ENCODE measurements at places on chromosomes 4 and X.

- peak; percentile 81 for DNase-seq
These were observed 73.9 kb downstream of the IRF2 start for GRCh38 chr4:184400375-184400870.

- DNase-seq, result no peak
These were observed 155.9 kb downstream of the STIM2 start for GRCh38 chr4:27016551-27016950.

- DNase-seq, result no peak
These were observed 93.9 kb upstream of the JADE1 start for GRCh38 chr4:128715616-128716015.

DNA sequence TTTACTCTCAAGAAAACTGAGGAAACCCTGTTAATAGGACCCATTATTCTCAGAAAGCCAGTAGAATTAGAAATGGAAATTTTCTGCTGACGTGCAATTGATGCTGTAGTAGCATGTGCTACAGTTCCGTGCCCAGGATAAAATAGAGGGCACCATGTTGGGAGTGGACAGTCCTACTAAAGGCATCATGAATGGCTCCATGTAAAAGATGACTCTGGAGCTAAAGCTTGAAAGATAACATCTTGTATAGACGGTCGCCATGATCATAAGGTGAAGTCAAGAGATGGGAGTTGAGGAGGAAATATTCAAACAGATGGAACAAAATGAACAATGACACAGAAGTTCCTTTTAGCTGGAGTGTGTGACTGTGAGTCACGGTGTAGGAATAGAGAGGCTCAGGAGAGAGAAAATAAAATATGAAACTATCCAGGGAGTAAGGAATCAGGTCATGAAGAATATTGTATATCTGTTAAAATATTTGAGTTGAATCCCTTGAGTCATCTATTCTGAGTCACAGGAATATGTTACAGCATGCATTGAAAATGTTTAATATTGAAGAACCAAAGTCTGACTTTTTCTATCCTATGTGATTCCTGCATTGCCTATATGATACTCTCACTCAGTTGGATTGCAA is 31.8 kb downstream of the ANXA10 start:
- DNase-seq, result peak; percentile 12

- peak; percentile 3 for DNase-seq
These were observed 16.1 kb downstream of the NKX3-2 start for GRCh38 chr4:13527981-13528820.

GRCh38 chr4:37197899-37198298 is 46.6 kb upstream of the NWD2 start:
- no peak for DNase-seq

DNA sequence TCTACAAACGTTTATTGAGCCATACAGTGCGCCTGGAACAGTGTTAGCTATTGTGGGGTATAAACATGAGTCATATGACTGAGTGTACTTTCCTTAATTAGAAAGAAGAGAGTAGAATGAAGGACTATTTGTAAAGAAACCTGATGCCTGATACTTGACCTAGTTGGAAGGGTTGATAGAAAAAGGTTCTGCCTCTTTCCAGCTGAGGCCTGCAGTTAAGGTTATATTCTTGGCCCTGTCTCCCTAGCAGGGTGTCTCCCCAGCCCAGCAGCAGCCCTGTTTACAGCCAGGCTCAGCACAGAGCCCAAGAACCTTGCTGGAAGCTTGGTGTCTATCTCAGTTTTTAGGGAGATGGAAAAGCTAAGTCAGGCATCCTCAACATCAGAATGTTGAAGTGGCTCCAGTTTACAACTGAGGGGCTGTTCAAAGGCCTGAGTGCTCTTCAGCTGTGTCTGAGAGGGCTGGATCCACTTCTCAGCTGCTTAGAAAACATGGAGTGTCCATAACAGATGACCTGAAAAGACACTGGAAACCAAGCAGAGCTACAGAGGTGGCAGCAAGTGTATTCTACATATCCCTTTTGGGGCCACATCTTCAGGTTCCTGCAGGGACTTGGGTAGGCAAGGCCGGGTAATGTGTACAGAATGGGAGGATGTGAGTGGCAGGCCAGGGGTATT is 21.6 kb downstream of the NYX start:
- no peak for DNase-seq

GRCh38 chrX:24480400-24480865 is 15.3 kb downstream of the PDK3 start:
- no peak for DNase-seq

DNA sequence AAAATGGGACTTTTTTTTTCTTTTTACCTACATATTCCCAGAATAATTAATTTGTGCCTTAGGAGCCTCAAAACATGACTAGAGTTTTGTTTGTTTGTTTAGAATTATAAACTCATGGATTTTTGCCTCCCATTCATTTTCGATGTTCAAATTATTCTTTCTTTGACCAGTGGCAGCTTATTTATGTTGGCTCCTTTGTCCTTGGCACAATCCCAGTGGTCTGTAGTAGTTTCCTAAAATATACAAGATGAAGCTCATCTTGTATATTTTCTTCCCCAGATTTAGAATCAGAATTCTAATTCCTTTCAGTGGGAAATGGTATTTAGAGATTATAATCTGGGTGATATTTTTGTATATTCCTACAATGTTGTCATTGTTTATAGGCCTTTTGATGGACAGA is 27.2 kb downstream of the DCK start:
- DNase-seq, result no peak

DNA sequence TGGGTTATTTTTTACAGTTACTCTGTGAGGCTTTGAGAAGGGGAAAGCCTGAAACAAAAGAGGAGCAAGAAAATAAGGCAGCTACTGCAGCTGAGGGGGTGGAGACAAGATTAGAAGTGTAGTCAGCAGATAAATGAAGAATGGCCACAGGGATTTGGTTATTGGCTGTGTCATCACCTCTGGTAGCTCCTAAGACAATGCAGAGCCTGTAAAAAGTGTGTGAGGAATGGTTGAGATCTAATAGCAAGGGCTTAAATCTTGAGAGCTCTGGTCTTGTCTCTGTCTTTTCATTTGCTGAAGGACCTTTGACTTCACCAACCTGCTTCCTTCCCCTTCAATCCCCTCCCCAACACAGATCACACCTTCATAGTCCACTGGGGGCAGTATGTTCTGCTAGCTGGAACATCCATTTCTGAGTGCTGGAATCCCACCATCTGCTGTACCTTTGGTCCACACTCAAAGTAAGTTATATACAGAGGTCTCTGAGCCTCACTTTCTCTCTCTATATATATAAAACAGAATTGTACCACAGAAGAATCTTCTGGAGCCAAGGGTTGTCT is 213.7 kb upstream of the ZIC3 start:
- DNase-seq, result no peak

GRCh38 chr4:108160741-108161352 is 7.9 kb downstream of the LEF1 start:
- DNase-seq, result no peak

GRCh38 chr4:150849016-150849415 is 166.1 kb downstream of the LRBA start:
- DNase-seq, result no peak
